Dermis blood vessel endothelial cell (primary cell): ENCODE measurements at places on chromosomes 3 and 15.

DNA sequence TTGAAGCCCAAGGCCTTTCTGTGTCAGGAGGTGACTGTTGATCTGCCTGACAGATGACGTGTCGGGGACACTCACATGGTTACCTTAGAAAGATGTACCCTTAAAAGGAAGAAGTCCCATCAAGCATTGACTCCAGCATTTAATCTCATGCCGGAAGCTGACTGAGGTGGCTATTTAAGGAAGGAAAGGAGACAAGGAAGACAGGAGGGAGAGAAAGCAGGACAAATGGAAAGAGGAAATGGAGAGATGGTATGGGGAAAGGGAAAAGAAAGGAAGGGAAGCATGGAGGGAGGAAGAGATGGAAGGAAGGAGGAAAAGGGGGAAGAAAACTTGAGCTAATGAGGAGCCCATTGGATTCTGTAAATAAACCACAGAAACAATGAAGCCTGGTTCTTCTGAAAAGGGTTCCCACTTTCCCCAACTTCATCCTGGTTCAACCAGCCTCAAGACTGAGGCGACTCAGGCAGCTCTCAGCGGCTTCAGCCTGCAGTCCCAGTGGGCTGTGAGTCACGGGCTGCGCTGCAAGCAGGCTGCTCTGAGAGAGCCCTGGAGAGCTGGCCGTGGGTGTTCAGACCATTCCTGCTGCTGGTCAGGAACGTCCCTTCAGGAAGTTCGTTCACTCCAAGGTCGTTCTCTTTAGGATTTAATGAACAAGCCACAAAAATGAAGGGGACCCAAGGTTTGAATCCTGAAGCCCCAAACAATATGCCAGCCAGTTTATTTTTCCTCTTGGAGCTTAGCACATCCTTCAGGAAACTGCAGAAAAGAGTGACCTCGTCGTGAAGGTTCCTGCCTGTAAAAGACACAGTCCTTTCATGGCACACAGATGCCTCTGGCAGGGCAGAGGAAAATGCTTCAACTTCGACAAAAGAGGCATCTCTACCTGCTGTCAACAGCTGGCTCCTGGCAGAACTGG lies 69.6 kb upstream of the THBS1 start:
- DNase-seq, result peak; percentile 87

DNA sequence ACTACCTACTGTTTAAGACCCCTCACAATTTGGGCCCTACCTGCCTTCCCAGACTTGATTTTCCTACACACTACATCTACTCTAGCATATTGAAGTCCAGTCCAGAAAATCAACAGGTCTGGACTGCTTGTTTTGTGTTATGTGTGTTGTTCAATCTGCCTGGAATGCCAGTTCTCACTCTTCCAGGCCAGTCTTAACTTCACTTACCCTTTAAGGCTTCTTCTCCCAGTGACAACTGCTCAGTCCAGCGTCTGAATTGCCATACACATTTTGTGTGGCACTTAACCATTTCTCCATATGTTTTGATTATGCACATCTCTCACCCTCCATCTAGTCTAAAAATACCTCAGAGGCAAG lies 1.1 kb downstream of the TICRR start:
- peak; percentile 28 for DNase-seq

DNA sequence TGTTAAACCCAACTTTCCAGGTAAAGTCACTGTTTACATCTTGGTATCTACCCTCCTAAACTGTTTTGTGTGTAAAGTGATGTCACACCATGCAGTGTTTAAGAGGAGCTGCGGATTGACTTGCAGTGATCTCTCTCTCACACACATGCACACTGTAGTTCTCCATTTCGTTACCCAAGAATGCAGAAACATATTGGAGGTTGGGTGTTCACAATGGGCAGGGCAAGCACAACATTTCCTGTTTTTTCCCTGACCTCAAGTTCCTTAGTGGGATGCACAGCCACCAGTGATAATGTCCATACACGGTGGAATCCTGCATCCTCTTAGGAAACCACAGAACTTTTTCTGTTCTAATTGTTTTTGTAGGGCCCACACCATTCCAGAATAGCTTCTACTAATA lies 85.3 kb upstream of the CFAP20DC start:
- no peak for DNase-seq

DNA sequence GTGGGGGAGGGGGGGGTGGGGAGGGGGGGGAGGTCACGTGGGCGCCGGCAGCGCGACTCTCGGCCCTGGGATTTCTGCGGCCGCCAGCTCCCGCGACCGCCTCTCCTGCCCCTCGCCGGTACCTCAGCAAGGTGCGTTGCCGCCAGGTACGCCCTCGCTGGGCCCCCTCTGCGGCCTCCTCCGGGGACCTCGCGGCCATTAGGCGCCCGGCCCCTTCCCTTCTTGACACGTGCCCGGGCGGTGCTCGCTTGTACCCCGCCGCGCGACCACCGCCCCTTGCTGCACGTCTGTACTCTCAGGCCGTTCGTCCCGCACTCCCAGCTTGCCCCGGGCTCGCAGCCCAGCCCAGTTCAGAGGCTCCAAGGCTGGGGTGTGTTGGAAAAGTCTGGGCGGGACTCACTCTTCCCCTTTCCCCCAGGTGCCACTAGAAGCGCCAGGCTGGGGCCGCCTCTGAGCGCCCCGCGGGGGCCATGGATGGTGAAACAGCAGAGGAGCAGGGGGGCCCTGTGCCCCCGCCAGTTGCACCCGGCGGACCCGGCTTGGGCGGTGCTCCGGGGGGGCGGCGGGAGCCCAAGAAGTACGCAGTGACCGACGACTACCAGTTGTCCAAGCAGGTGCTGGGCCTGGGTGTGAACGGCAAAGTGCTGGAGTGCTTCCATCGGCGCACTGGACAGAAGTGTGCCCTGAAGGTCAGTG lies at the start of gene MAPKAPK3:
MAPKAPK3 (plus strand) TSS at position 56 of the 696 bp plus-strand sequence; CDS start at position 471, 415 bp downstream.
- peak; percentile 23 for DNase-seq

- no peak for DNase-seq
Observed at GRCh38 chr15:74050556-74051234, 31.7 kb downstream of the GOLGA6A start.

DNA sequence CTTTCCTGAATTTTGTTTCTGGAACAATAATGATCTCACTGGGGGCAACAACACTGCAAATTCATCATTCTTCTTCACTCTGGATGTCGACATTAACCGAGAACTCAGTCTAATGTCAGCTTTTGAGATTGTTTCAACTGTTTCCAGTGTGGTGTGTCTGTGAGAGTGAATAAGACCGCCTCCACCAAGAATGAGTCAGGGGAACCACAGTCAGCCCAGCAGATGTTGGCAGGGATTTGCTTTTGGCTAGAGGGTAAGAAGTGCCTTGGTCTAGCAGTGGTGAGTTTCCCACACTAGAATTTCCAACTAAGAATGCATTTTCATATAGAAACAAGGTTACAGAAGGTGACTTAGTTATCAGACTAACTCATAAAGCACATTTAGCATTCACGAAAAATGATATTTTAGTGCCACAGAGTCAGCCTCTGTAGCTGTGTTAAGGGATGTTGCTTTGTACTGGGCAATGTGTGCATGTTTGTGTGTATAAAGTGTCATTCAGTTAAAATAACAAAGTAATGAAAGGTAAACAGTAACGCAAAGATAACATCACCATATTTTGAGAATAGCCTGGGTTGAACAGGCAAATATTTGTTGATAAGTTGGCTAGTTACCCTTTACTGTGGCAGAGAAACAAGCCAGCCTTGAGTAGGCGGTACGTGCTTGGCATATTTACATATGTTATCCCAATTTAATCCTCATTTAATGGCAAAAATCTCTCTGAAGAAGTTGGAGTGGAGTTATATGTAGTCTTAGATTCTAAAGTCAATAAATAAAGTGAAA lies 33.8 kb downstream of the DRD3 start:
- DNase-seq, result peak; percentile 64

DNA sequence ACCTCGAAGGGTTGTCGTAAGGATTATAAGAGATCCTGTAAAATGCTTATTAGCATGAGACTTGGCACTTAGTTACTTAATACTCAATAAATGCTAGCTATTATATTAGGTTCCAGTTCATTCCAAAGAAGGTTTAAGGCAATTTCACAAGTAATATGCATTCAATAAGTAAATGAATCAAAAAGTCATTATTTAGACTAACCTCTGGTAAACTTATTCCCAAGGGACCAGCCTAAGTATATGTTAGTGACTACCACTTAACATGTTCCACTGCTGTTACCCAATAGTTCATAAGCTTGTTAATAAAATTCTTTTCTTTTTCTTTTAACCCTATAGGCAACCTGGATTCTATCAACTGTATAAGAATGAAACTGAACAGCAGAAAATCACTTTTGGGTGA lies 5.1 kb downstream of the PDCD10 start:
- no peak for DNase-seq

GRCh38 chr15:23472033-23472432 lies 25.0 kb upstream of the GOLGA6L2 start:
- DNase-seq, result no peak

- DNase-seq, result no peak
Observed at GRCh38 chr15:88083811-88084760, 172.5 kb downstream of the NTRK3 start.

DNA sequence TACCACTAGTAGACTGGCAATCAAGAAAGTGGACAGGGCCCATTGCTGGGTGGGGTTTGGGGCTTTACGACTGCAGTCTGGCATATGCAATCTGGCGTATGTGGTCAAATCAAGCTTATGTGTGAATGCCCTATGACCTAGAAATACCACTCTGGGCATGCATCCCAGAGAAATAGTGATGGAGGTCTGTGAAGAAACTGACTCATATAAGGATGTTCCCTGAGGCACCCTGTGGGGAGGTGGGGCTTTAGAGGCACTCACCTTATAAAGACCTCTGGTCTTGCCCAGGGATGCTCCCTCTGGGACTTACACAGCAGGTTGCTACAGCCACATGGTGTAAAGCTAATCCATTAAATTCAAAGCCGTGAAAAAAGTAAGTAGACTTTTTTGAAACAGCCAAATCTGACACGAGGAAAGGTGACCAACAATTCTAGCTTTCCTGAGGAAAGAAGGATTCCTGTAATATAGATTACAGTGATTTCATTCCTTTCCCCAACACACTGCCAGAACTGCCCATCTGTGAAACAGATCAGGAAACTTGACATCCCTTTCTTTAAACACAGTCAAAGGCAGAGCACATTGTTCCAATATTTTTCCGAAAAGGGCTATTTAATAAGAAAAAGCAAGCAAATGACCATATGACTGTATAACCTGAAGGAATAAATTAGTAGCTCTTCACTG lies 13.6 kb downstream of the RARRES1 start:
- DNase-seq, result peak; percentile 91

DNA sequence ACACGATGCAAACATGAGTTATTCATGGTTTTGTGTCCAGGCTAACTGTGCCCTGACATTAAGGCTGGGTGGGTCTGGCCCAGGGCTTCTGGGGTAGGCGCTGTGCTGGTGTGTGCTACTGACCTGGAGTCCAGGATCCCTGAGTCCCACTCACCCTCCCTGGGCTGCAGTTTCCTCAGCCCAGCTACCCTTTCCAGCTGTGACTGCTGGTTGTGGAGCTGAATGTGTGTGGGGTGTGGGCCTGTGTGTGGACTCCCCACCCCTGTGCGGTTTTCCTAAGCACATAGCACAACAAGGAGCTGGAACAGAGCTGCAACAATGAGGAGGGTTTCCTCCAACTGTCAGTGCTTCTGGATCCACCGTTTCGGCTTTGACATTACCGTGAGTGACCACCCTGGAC lies 38.0 kb downstream of the SMAD3 start:
- DNase-seq, result peak; percentile 44

DNA sequence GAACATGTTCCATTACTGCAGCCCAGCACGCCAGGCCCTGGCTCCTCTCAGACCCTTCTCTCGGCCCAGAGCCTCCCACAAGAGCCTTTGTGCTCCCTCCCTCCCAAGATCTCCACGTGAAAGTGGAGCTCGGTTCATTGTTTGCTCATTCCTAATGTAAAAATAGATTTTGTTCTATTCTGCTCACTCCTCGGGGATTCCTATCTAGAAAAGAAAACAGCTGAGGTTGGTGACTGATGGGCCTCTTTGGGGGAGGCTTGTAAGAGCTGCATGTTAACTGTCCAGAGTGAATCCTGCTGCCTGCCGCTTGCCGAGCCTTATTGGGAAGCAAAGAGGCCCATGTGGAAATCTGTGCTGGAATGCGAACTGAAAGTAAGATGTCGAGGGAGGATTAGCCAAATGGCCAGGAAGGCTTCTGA lies 267.1 kb downstream of the LRTM1 start:
- no peak for DNase-seq

GRCh38 chr15:101386967-101387366 lies 91.9 kb upstream of the SNRPA1 start:
- no peak for DNase-seq

- DNase-seq, result no peak
Observed at GRCh38 chr15:79516155-79516554, 84.0 kb downstream of the MINAR1 start.

DNA sequence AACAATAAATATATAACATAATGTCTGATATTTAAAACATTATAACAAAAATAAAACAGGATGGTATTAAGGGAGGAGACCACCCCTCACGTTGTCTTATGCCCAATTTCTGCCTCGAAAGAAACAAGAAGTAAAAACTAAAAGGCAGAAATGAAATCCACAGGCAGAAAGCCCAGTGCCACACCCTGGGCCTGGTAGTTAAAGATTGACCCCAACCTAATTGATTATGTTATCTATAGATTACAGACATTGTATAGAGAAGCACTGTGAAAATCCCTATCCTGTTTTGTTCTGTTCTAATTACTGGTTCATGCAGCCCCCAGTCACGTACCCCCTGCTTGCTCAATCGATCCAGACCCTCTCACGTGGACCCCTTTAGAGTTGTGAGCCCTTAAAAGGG lies 22.3 kb upstream of the ACP3 start:
- DNase-seq, result no peak

- DNase-seq, result no peak
Observed at GRCh38 chr3:97713634-97714033, 50.9 kb upstream of the ARL6 start.

GRCh38 chr3:77412584-77412983 lies 372.7 kb downstream of the ROBO2 start:
- DNase-seq, result no peak

DNA sequence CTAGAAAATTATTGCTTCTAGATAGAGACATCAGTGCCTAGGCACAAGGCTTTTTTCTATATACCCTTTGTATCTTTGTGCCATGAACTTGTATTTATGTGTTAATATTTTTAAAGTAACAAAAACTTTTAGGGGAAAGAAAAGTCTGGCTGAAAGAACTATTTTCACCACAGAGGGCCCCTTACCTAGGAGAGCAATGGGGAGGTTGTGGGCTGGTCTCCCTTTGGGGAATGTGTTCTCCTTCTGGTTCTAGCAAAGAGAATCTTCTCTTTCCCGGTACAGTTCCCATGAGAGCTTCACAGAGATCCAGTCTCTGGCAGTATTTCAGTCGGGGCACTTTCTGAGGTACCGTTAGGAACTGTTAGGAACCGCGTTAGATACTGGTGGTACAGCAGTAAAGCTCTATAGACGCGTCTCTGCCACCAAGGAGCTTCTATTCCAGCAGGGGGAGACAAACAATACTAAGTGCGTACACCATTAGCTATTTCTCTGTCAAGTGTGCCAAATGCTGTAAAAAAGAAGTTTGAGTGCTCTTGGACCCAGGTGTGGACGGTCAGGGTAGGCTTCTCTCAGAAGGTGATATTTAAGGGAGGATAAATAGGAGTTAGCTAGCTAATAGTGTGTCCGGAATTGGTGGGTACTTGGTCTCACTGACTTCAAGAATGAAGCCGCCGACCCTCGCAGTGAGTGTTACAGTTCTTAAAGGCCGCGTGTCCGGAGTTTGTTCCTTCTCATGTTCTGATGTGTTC lies 4.6 kb upstream of the EPB42 start:
- DNase-seq, result peak; percentile 79
